ENCODE measurements at places on chromosomes 12 and 14. TPM values are rescaled to one million over a fixed set of nuclear protein-coding genes. Genes with fewer than 3 reads are reported as not detected.

Gene CCDC59
- total RNA-seq: 40.8 TPM

Gene TSPAN19
- not detected for total RNA-seq

- DNase-seq: no peak
These were observed 40.2 kb downstream of the TEAD4 start for GRCh38 chr12:2999265-2999841.

GRCh38 chr12:117907108-117907689 lies 61.6 kb downstream of the KSR2 start:
- DNase-seq: peak; percentile 37

GRCh38 chr14:44960646-44961045 lies 1.1 kb downstream of the KLHL28 start:
- no peak for DNase-seq

Gene C12orf54
- not detected for total RNA-seq

DNA sequence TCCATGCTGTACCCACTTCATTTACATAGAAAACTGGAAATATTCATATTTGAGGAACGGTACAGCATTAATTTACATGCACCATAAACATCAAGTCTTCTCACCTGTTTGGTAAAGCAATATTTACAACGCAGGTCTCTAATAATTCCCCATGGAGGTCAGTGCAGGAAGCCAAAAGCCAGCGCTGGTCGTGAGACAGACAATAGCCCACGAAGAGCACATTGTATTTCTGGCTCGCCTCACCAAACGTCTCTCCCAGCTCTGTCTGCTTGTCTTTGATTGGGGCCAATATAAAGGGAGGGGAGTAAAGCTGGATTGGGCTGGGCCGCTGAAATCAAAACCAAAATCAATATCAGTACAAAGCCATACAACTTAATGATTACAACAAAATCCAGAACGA lies 302.1 kb downstream of the MED13L start:
- DNase-seq: no peak

DNA sequence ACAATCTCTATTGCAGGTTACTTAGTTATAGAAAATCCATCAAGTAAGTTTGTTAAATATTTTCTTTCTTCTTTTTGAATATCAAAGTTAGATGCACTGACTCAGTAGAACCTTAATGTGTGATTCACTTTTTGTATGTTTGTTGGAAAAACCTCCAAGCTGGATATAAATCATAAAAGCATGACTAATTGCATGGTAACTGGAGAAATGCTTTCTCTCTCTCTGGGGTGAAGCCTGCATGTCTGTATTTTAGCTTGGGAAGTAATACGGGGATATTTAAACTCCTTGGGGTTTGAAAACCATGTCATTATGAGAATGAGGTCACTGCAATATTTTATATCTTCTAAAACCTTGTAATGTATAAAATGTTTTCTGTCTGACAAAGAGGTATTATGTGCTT lies 58.6 kb upstream of the MYF6 start:
- no peak for DNase-seq

Gene CAND1
- 137 TPM for total RNA-seq

- DNase-seq: no peak
These were observed 590.4 kb downstream of the MED13L start for GRCh38 chr12:115687094-115687493.

DNA sequence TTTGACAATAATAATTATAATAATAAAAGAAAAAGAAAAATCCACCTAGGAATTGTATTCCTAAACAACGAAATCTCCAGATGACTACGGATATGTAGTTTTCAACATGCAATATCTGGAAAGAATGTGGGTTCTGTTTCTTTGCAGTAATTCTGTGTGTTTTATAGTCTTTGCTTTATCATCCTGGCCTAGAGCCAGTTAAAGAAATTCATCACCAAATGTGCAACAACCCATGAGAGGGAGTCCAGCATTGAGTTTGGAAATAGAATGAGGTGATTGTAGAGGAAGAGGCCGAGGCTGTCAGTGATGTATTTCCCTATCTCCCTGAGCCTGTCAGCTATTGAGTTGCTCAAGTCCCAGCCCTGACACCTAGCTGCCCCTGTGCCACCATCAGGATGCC lies 200.5 kb upstream of the DCN start:
- no peak for DNase-seq

DNA sequence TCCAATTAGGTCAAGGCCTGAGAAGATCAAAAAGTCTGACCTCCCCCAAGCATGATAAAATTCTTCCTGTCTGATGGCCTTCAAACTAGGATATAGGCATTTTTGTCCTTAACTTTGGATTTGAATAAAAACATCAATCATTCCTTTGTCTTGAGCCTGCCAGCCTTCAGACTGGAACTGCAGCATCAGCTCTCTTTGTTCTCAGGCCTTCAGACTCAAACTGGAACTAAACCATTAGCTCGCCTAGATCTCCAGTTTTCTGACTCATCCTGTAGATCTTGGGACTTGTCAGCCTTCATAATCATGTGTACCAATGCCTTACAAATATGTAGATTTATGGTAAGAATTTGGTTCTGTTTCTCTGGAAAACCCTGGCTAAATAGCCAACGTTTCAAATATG lies 721.7 kb downstream of the GALC start:
- no peak for DNase-seq

GRCh38 chr12:16352481-16352880 lies 5.0 kb downstream of the MGST1 start:
- DNase-seq: no peak

- DNase-seq: no peak
These were observed 3.8 kb upstream of the HIF1A start for GRCh38 chr14:61691495-61691894.

- no peak for DNase-seq
These were observed 117.9 kb downstream of the DICER1 start for GRCh38 chr14:95039259-95039992.

Gene KRT80
- 24.7 TPM for total RNA-seq

DNA sequence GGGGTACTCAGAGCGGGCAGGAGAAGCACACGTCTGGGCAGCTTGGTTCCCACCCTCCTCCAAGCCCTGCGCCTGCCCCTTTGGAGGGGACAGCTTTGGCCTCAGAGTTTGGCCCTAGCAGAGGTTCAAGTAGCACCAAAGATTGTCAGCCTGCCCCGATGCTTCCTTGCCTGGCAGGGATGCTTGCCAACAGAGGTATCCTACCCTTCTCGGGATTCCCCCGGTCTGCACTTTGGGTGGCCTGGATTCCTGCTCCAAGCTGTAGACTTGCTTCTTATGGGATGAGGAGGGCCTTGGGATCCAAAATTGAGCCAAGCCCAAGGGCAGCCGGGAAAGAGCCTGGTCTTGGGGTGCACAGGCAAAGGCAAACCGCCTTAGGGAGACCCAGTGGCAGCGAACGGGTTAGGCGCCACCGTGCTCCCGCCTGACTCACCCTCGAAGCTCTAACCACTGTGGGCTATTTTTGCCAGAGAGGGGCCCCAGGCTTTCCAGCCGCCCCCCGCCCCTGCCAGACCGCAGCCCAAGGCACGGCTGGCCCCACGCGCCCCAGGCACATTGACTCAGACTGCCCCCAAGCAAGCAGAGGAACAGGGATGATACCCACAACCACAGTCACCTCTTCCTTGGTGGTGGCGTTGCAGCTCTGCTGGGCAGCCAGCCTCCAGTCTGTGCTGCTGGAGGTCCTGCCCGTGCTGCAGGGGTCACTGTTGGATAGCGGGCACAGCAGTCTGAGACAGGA lies 847 bp upstream of the WNT10B start:
- no peak for DNase-seq

Gene AKAP6
- 0.50 TPM for total RNA-seq

Gene MAP3K9
- total RNA-seq: 5.9 TPM

- DNase-seq: no peak
These were observed 735 bp upstream of the MAPKAPK5 start for GRCh38 chr12:111841236-111841749.

- DNase-seq: no peak
These were observed 8.3 kb downstream of the KRT7 start for GRCh38 chr12:52241205-52241842.

Gene TEX52
- total RNA-seq: 0.10 TPM

Gene GLIPR1L1
- not detected for total RNA-seq

DNA sequence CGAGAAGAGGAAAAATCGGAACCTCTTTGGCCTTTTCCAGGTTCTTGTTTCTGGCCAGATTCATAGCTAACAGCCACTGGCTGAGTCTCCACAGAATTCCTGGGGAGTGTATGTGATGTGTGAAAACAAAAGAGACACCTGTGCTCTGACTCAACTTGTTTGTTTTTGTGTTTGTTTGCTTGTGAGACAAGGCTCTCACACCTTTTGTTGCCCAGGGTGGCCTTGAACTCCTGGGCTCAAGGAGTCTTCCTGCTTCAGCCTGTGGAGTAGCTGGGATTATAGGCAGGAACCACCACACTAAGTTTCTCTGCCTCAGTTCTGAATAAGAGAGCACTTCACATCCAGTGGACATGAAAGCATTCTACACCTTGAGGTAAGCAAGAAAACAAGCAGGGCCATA lies 22.7 kb downstream of the MFAP5 start:
- no peak for DNase-seq

DNA sequence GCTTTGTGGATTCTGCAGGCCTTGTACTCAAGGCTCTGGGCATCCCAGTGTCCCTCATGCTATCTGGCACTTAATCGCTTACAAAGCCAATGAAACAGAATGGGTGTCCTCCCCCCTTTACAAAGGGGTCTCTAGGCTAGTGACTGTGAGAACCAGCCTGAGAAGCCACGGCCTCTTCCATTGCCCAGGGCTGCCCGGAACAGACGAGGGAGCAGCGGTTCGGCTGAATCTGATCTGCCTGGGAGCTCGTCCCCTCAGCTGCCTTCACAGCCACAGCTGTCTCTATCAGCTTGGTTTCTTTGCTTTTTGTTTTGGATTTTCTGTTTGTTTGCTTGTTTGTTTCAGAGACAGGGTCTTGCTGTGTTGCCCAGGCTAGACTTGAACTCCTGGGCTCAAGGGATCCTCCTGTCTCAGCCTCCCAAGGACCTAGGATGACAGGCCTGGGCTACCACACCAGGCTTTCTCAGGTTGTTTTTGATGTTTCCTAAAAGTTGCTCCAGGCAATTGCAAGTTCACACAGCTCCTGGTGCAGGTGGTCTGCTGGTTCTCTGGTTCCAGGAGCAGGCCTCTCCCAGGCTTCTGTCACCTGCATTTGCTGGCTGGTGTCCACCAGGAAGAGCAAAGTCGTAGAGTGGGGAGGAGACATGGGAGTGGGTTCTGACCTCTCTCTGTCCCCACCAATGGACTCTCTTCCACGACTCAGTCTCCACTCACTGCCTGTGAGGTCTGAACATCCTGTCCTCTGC lies 10.9 kb upstream of the RIN3 start:
- DNase-seq: no peak

DNA sequence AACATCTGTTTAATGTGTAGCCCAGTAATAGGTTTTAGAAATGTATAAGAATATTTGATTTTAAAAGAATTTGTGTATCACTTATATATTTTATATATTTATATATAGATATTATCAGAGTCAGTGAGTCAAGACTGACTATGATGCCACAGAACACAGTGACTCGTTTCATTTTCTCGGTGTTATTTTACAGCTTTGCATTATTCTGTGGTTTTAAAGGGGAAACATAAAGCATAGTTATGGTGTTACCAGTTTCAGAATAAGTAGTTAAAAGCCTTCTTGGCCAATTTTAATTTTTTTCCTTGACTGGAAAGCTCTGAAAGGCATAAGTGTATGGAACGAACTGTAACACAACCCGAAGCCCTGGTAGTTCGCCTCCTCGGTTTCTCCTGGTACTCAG lies 91.0 kb downstream of the GRIP1 start:
- DNase-seq: no peak
